ENCODE measurements at places on chromosomes 2 and 18.

DNA sequence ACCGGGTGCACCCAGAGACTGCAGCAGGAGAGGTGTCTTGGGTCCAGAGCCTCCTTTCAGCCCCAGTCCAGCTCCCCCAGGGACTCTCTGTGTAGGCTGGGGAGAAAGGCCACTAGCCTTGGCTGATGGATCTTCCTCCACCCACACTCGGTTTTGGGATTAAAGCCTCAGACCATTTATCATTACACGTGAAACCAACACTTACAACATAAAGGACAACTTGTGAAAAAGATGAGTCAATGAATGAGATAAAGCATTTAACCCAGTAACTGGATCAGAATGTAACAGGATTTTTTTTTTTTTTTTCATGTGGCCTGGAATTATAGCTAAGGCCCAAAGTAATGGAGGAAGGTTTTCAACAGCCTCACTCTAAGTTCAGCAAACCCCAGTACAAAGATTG lies 32.1 kb downstream of the NAT8 start:
- DNase-seq, result no peak

DNA sequence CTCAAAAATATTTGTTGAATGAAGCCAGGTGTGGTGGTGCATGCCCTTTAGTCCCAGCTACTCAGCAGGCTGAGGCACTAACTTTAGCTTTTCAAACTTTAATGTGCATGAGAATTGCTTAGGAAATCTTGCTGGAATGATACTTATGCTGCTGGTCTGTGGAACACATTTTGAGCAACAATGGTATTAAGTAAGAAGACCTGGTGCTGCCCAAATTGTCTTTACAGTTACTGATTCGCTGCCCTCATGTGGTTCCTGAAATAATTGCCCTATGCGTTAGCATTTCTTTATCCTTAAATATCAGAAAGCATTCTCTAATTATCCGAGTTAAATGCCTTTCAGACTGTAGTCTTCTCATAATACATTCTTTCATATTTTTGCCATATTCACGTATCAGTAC lies 76.0 kb upstream of the SESTD1 start:
- DNase-seq, result no peak

DNA sequence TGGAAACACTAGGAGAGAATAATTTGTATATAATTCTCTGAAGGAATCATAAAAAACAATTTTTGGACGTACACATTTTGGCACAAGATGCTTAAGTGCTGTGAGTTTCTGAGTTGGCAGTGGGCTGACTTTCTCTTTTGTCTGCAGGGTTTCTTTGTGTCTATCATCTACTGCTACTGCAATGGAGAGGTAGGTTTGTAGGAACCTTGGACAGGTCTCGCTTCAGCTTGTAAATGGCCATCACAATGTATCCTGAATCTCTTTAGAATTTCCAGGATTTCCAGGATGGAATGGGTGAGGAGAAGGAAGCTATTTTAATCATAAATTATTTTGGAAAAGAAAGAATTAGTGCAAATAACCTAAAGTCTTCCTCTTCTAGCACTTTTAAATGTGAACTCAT lies 83.9 kb downstream of the PTH2R start:
- no peak for DNase-seq

- no peak for DNase-seq
Observed at GRCh38 chr2:41618754-41619153, 429.1 kb upstream of the PKDCC start.

- DNase-seq, result no peak
Observed at GRCh38 chr2:194867328-194867727, 789.7 kb upstream of the SLC39A10 start.

DNA sequence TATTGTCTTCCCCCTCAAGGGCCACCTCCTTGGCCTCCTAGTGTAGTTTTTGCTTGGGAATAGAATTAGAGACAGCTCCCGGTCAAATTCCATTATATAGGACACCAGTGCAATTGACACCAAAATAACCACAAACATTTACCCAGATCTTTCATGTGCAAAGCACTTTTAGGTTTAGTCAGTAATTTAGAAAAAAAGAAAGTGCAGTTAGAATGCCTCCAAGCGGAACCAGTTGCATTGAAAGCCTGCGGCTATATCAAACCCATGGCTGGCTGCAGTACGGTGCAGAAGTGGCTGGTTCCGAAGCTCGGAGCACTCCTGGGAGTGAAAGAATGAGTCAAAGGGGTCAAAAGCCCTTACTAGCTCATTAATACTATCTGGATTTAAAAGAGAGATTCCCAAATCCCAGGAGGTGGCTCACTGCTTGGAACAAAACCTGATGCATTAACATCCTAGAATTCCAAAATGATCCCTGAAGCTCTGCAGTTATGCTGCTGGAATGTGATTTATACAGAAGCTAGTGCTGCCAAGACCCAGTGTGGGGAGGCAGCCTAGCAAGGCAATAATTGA lies 432.2 kb upstream of the KLHL29 start:
- DNase-seq, result no peak

DNA sequence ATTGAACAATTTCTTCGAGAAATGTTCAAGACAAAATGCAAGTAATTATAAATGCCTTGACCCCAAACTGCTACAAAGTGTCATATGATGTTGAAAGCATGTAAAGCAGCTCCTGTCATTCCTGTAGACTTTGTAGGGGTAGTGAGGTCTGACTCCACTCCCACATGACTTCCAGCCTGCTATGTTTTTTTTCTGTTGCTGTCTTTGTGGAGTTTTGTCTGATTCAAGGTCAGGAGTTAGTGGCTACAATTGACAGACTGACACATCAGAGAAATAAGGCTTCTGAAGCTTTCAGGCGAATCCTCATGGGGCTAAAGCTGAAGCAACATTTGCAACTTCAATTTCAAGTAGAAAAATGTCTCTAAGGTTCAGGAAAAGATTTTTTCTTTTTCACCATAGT lies 63.9 kb upstream of the CCDC195 start:
- DNase-seq, result no peak

DNA sequence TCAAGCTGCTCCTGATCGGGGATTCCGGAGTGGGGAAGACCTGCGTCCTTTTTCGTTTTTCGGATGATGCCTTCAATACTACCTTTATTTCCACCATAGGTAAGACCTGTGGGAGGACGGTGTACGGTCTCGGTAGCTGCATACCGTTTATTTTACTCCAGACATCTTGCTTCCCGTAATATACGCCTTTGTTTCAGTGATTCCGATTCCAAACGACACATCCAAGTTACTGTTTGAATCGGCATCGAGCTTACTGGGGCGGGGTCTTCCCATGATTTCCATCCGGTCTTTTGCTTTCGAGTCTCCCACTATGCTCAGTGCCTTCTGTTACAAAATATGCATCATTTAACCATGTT lies 731 bp downstream of the RAB10 start:
- DNase-seq, result no peak

DNA sequence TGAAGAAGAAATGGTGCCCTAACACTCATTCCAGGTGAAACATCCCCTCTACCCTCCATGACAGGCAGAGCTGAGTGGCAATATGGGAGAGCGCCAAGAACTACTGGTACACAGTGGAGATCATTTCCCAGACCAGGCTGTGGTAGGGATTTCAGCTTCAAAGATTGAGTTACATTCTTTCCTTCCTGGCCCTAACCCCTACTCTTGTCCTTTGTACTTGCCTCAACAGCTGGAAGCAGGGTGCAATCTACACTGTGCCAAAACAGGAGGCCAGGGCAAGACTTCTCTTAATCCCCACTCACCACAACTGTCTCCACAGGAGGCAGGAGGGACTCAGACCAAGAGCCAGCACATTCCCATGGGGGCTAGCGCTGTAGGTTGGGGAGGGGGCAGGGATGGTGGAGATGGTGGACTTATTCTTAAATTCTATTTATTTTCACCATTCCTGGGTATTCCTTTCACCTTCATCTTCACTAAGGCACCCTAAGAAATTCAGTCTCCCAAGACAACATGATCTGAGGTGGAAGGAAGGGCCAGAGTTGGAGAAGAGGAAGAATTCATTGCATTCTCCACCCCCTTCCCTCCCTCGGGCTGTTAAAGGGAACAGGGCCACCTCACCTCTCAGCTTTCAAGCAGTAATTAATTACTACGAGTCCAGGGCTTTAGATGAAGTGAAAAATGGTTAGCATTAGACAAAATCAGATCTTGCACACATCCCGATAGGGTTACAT lies 65.9 kb downstream of the AAK1 start:
- DNase-seq, result no peak

DNA sequence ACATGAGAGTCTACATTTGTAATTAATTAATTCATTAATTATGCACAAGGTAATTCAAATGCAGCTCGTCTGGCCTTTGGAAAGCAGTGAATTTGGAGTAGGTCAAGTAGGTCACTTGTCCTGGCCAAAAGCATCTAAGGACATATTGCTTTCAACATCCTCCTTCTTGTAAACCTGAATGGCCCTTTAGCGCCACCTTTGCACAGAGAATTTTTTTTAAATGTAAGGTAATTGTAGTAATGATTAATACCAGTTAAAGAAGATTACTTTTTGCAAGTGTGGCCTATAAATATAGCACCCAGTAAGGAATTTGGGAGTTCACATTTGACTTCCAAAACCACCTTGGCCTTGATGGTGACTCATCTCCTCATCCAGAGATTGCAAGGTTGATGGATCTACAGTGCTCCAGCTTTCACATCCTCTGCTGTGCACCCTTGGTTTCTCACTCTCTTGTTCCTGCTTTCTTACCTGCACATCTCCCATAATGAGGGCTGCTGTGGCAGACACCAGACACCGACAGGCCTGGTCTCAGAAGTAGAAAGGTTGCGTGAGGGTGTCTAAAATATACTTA lies 481.7 kb downstream of the TGIF1 start:
- no peak for DNase-seq

DNA sequence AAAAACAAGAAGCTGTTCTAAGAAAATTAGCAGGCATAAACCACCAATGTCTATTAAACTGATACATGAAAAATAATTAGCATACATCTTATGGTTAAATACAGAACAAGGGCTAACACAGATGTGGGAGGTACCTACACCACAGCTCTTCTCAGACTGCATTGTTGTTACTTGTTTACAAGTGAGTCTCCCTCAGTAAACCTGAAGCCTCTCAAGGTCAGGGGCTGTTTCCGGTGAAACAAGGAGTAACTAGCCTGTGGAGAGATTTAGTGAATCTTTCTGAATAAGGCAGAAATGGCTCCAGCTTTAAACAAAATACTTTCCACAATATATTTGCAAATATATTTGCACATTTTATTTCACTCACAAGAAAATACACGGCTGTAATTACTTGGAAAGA lies 244.0 kb downstream of the FIGN start:
- DNase-seq, result no peak
